ENCODE measurements at places on chromosomes 12 and 14. TPM values are rescaled to one million over a fixed set of nuclear protein-coding genes. Genes with fewer than 3 reads are reported as not detected.
A peak's percentile ranks its signal among the peaks of the same experiment; 100 is the strongest.

Gene KICS2
- 25.3 TPM for total RNA-seq

DNA sequence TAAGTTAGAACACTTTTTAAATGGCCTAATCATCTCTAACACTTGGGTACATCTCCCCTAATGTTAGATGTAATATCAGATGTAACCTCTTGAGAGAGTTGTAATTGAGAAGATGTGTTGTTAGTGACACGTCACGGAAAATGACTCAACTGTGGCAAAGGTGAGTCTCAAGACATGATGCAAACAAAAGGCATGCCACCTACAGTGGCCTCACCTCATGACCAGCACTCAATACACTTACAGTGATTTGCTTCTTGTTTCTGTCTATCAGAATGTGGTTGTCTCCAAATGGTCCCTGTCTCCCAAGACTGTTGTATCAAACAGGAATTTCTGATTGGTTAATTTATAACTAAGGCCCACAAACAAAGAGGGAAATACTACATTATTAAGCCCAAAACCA is 91.2 kb downstream of the SLC25A21 start:
- no peak overlapping the region for H3K27ac ChIP-seq
- H3K4me3 ChIP-seq = no peak overlapping the region
- H3K4me1 ChIP-seq = no peaks in the 10 kb centered on the region
- no peaks in the 10 kb centered on the region for H3K27me3 ChIP-seq

Gene DEGS2
- total RNA-seq = 0.49 TPM

Gene KSR2
- total RNA-seq = not detected

Gene TBC1D30
- total RNA-seq = 0.63 TPM

Gene COX8C
- total RNA-seq = not detected

DNA sequence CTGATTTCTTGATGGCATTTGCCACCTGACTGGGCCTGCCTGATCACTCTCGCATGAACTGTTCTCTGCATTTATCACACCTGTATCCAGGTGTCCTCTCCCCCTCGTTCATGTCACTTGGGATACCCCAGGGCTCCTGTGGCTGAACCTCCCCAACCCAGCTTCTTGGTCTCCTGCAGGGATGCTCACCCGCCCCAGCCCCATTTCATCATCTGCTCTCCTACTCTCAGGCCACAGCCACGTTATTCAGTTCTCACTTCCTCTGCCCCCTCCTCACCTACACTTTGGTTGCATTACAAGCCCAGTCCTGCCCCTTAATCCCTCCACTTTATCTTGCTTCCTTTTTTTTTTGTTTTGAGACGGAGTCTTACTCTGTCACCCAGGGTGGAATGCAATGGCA is 35.5 kb downstream of the TMBIM6 start:
- H3K27ac ChIP-seq = no peak overlapping the region
- H3K4me1 ChIP-seq = peaks cover 12% of the 10 kb centered on the region
- no peak for DNase-seq

GRCh38 chr14:56117765-56118610 is at the start of gene PELI2:
PELI2 (plus strand) TSS chr14:56118411; CDS start chr14:56118661, 250 bp downstream.
- H3K27me3 ChIP-seq = no peaks in the 10 kb centered on the region
- H3K4me1 ChIP-seq = peaks cover 41% of the 10 kb centered on the region
- H3K4me3 ChIP-seq = peak within 1 kb of the TSS; percentile 94
- peak within 1 kb of the TSS; percentile 99 for H3K27ac ChIP-seq
- no peaks in the 10 kb centered on the region for H3K36me3 ChIP-seq

Gene PLA2G1B
- not detected for total RNA-seq

DNA sequence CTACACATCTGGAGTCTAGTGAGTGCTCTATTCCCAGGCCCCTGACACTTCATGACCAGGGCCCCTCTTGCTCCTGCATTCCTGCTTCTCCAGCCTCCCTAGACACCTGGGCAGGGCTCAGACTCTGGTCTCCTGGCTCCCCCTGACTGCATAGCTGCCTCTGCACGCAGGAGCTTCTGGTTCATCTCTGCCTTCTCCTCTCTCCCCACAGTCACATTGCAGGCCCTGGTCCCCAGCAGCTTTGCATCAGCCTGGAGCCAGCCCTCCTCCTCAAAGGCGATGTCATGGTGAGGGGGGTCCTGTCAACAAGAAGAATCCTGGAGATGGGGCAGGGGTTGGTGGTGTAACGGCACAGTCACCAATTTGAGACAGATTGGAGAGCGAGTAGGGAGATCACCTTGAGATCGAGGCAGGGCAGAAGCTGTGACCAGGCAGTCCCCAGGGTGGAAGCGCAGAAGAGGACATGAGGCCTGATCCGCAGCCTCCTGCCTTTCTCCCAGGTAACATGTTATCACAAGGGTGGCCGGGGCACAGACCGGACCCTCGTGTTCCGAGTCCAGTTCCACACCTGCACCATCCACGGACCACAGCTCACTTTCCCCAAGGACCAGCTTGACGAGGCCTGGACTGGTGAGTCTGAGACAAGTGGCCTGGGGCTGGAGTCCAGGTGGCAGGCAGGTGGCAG is 8.1 kb downstream of the TNS2 start:
- H3K4me1 ChIP-seq = peaks cover 27% of the 10 kb centered on the region
- no peak for DNase-seq
- H3K27ac ChIP-seq = no peak overlapping the region
- no peaks in the 10 kb centered on the region for H3K36me3 ChIP-seq

Gene GMPR2
- 76.4 TPM for total RNA-seq

Gene ITGB7
- total RNA-seq = 362 TPM

DNA sequence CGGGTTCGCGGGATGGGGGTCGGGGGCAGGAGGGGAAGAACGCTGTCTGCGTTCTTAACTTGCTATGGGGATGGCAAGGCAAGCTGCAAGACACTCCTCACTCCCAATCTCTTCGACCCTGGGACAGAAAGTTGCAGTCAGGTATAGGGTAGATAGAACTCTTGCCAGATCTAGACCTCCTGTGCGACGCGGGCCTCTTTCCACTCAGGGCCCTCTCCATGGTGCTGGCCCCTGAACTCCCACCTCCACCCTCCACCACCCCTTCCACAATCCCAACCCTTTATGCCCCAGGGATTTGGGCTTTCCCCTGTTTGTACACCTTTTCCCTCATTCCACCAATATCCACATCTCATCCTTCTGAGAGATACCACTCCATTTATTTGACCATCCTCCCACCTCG is 812 bp downstream of the NABP2 start:
- peak overlapping the region; percentile 83 for H3K4me3 ChIP-seq
- peaks cover 45% of the 10 kb centered on the region for H3K4me1 ChIP-seq
- peak overlapping the region; percentile 91 for H3K27ac ChIP-seq
- peak; percentile 9 for DNase-seq
- H3K36me3 ChIP-seq = no peaks in the 10 kb centered on the region
- H3K27me3 ChIP-seq = no peaks in the 10 kb centered on the region

Gene MYO1H
- not detected for total RNA-seq

Gene MYF6
- total RNA-seq = not detected

Gene LIN7A
- not detected for total RNA-seq

DNA sequence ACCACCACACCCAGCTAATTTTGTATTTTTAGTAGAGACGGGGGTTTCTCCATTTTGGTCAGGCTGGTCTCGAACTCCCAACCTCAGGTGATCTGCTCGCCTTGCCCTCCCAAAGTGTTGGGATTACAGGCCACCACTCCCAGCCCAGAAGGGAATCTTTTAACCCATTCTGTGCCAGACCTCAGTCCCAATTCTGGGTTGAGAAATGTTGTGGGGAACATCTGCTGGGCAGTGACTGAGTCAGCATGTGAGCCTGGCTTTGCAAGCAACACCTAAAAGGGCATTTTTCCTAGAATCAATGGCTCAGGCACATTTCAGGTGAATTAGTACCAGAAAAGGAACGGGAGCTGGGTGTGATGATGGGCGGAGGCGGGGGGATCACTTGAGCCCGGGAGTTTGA is 7.6 kb upstream of the SPATS2 start:
- no peaks in the 10 kb centered on the region for H3K36me3 ChIP-seq
- no peak overlapping the region for H3K4me3 ChIP-seq
- peaks cover 2% of the 10 kb centered on the region for H3K4me1 ChIP-seq
- H3K27ac ChIP-seq = no peak overlapping the region
- no peak for DNase-seq

Gene PKP2
- not detected for total RNA-seq

DNA sequence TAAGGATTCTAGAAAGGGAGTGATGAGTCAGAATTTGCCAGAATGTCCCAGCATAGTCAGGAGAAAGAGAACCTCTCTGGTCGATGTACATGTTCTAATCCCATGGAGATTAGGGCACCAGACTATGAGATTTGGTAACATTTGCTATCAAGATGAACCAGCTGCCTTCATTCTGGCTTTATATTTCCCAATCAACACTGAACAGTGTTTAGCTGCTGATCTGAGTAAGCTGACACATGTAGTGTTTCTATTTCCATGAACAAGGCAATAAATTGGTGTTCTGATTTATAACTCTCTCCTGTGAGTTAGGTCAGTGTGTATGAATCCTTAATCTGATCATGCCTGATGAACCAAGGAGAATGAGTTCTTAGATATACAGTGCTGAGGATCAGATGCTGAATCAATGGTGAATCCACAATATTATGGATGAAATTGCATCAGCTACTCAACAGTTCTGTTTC is 158.0 kb upstream of the AMIGO2 start:
- peaks cover 61% of the 10 kb centered on the region for H3K4me1 ChIP-seq
- peaks cover 67% of the 10 kb centered on the region for H3K36me3 ChIP-seq
- peak overlapping the region; percentile 21 for H3K4me3 ChIP-seq
- no peaks in the 10 kb centered on the region for H3K27me3 ChIP-seq
- H3K27ac ChIP-seq = peak overlapping the region; percentile 80

DNA sequence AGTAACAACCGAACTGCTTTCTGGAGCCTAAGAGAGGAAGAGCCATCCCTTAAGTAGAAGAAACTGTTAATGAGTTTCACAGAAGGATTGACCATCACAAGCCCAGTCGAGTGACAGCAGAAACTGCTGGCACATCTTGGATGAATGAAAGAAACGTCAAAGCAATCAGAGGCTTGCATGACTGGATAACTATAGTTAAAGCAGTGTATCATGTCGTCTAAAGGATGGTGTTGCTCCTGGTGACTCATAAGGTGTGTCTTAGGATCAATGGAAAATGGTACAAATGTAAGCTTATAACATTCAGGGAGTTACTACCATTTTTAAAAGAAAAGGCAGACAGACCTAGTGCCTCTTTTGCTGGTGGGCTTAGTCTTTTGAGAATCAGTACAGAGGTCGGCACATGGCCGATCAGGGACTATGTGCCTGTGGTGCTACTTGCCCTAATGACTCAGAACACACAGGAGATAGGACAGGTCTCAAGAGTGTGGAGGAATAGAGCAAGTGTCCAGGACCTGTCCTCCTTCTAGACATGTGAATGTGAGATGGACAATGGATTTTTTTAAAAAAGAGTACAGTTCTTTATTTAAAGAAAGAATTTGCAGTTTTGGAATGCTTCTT is 55.7 kb downstream of the TMX1 start:
- H3K4me3 ChIP-seq = no peak overlapping the region
- no peaks in the 10 kb centered on the region for H3K36me3 ChIP-seq
- no peak for DNase-seq
- H3K27me3 ChIP-seq = no peaks in the 10 kb centered on the region
- H3K4me1 ChIP-seq = peaks cover 2% of the 10 kb centered on the region

DNA sequence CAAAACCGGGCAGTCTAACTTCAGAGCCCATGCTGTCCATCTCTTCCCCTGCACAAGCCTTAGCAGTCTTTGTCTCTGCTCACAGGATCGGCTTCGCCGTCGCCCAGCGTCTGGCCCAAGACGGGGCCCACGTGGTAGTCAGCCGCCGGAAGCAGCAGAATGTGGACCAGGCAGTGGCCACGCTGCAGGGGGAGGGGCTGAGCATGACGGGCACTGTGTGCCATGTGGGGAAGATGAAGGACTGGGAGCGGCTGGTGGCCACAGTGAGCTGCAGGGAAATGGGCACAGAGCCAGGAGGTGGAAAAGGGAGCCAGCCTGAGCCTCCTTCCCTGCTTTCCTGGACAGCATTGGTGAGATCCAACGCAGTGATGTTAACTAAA is 14.2 kb upstream of the CARMIL3 start:
- H3K4me1 ChIP-seq = peaks cover 17% of the 10 kb centered on the region
- no peak overlapping the region for H3K4me3 ChIP-seq
- no peak for DNase-seq
- H3K27ac ChIP-seq = no peak overlapping the region
- H3K27me3 ChIP-seq = no peaks in the 10 kb centered on the region
- no peaks in the 10 kb centered on the region for H3K36me3 ChIP-seq

GRCh38 chr14:41805633-41806032 is 199.0 kb downstream of the LRFN5 start:
- H3K4me3 ChIP-seq = no peak overlapping the region
- H3K27ac ChIP-seq = no peak overlapping the region
- H3K27me3 ChIP-seq = no peaks in the 10 kb centered on the region
- no peaks in the 10 kb centered on the region for H3K4me1 ChIP-seq
- no peak for DNase-seq

DNA sequence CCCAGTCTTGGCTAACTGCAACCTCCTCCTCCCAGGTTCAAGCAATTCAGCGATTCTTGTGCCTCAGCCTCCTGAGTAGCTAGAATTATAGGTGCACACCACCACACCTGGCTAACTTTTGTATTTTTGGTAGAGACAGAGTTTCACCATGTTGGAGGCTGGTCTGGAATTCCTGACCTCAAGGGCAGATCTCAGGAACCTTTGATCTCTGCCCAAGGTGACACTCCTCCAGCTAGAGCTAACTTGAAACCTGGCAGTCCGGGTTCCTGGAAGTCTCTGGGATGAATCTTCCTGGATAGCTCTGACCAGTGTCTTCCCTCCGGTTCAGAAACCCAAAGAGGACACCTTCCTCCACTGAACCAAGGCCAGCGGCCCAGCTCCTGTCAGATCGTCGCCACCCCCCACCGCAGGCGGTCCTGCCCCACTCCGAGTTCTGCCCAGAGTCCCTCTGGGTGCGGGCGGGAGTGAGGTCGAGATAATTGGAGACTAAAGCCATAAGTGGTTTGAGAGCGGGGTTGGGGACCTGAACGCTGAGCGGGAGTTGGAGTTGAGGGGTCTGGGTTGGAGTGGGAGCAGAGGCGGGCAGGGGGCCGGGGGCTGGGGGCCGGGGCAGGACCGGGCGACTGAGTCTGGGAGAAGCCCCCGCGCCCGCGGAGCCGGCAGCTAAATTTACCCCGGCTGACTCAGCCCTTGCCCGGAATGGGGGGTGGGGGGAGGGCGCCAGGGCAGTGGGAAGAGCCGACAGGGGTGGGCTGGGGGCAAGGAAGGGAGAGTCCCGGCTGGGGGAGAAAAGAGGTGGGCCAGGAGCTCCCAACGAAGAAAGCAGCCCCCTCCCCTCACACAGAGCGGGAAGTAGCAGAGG is 4.7 kb downstream of the DDN start:
- no peaks in the 10 kb centered on the region for H3K36me3 ChIP-seq
- no peak overlapping the region for H3K4me3 ChIP-seq
- peak overlapping the region; percentile 3 for H3K27ac ChIP-seq
- H3K4me1 ChIP-seq = peaks cover 26% of the 10 kb centered on the region
- DNase-seq = no peak

GRCh38 chr12:12024911-12025682 is 45.6 kb upstream of the BCL2L14 start:
- no peak for DNase-seq
- H3K4me1 ChIP-seq = peaks cover 17% of the 10 kb centered on the region
- H3K27me3 ChIP-seq = no peaks in the 10 kb centered on the region
- no peak overlapping the region for H3K4me3 ChIP-seq
- peak overlapping the region; percentile 78 for H3K27ac ChIP-seq
- H3K36me3 ChIP-seq = peaks cover 3% of the 10 kb centered on the region

Gene CPM
- 0.47 TPM for total RNA-seq

- H3K4me3 ChIP-seq = no peak overlapping the region
- H3K4me1 ChIP-seq = peaks cover 7% of the 10 kb centered on the region
- DNase-seq = no peak
- no peaks in the 10 kb centered on the region for H3K36me3 ChIP-seq
- no peak overlapping the region for H3K27ac ChIP-seq
- peaks cover 19% of the 10 kb centered on the region for H3K27me3 ChIP-seq
Measured at GRCh38 chr12:105570944-105571343, 240.5 kb downstream of the C12orf75 start.

Gene CCND2
- 93.3 TPM for total RNA-seq

GRCh38 chr12:95197636-95198035 is 19.6 kb downstream of the FGD6 start:
- no peaks in the 10 kb centered on the region for H3K36me3 ChIP-seq
- H3K27ac ChIP-seq = no peak overlapping the region
- no peak for DNase-seq
- no peak overlapping the region for H3K4me3 ChIP-seq

Data from naive thymus-derived CD8-positive, alpha-beta T cell (primary cell).